ENCODE measurements at places on chromosomes 1 and 21.

DNA sequence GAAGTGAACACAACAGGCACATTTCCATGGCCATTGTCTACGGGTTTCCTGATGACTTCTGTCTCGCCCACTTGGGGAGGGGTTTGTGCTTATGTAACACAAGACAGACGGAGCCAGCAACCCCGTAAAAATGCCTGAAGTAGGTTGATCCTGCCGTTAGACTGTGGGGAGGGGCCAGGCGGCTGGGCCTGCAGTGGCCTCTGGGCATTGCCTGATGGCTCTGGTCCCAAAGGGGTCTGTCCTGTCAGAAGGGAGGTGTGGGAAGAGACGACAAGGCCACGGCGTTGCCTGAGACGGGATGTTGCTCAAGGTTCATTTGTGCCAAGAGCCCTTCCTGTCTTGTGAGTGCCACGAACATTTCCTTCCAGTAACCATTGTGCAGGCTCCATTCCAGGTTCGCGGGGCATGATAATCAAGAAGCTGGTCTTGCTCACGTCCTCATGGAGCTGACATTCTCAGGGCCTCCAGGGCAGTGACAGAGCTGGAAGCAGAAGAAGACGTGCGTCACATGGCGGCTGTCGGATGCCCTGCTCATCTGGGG is 44.7 kb downstream of the ABCG1 start:
- no peak for DNase-seq

DNA sequence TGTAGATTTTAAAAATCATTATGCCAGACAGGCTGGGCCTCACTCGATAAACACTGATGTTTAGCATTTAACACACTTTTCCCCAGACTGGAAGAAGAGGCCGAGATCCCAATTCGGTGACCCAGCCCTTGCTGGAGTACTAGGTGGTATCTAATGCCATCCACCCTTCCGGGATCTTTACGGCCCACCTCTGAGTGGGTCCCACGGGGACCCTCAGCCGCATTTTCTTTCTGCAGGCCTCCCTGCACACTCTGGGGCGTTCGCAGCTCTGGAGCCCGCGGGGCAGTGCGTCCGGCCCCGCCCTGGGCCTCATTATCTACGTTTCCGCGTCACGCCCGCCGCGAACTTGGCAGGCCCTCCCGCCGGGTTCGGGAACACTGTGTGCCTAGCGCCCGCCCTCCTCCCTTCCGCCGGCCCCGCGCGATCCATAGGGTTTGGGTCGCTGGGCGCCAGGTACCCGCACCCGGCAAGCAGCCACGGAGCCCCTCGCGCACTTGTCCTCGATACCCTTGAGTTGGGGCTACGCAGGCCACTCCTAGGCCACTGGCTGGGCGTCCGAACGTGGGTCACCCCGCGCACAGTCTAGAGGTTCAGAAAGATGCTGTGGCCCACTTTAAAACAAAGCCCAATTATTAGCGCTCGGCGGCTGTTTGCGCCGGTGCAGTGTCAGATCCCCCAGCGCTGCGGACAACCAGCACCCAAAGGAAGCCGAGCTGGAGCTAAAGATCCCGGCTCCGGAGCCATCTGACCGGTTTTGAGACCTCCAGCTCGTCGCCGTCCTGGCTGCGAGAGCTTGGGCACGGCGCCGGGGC is 950 bp upstream of the EVA1C start:
- DNase-seq = peak; percentile 54

DNA sequence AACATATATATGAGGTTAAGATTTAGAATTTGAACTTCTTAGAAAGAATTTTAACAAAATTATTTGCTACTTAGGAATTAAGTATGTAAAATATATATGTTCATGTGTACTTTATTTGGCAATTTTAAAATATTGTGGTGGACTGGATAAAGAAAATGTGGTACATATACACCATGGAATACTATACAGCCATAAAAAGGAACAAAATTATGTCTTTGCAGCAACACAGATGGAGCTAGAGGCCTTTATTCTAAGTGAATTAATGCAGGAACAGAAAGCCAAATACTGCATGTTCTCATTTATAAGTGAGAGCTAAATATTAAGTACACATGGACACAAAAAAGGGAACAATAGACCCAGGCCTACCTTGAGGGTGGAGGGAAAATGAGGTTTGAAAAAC is 72.2 kb upstream of the FMN2 start:
- no peak for DNase-seq

DNA sequence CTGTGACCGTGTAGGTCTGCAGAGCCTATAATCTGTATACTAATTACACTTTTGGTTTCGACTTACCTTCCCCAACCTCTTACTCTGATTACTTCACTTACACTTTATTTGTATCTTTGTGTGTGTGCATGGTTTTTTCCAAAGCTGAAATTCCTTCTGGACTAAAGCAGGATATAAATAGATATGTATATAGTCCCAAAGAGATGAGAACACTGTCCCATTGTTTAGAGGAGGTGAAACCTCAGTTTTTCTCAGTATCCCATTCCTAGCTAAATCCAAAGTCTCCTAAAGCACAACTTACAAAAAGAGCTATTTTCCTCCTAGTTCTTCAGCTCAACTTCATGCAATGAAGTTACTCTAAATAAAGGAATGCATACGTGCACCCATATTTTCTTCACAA is 442.2 kb downstream of the SMYD3 start:
- DNase-seq = no peak

- DNase-seq = no peak
Observed at GRCh38 chr1:55767171-55767570, 552.0 kb upstream of the USP24 start.

GRCh38 chr1:192633533-192634253 is 2.3 kb upstream of the RGS13 start:
- no peak for DNase-seq

DNA sequence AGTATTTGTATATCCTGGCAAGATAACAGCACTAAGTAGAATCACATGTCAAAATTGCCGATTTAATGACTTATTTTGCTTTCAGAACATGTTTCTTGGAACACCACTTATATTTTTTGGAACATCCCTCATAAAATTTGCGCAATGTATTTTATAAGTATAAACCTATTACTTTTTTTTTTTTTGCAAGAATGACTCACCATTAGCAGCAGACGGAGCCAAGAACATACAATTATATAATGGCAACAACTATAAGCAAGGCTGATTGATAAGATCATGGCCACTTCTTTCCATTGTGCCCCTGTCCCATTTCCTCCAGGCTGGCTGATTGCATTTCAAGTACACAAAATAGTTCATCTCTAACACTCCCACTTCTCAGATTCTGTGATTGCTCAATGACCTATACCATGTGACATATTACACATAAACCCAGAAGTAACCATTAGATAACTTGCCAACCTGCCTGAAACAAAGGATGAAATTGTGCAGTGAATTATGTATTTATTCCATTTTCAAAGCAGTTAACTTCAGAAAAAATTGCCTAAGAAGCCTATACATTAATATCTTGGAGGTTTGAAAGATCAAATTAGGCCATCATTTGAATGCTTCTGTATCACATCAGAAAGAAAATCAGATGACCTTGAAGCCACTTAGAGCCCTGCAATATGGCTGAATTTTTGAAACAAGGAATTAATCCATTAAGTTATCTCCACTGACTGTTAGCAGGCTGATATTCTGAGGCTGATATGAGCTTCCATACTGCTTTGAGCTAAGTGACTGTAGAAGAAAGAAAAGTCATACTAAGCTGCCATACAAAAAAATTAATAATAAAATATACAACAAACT is 77.8 kb upstream of the PRMT6 start:
- no peak for DNase-seq

DNA sequence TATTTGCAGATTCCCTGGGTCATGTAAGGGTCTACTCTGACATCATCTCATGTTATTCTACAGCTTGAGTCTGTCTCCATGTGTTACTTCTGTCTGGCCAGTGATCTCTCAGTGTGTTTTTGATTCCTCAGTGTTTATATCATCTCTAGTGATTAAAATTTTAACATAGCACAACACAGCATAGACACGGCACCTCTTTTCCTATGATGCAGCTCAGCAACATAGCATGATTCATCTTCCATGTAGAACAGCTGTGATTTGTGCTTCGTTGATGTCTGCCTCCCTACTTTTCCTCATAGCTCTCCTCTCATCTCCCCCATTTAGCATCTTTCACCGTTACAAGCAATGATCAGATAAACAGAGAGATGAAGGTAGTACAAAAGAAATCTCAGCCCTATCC is 163.9 kb upstream of the DPT start:
- DNase-seq = no peak

DNA sequence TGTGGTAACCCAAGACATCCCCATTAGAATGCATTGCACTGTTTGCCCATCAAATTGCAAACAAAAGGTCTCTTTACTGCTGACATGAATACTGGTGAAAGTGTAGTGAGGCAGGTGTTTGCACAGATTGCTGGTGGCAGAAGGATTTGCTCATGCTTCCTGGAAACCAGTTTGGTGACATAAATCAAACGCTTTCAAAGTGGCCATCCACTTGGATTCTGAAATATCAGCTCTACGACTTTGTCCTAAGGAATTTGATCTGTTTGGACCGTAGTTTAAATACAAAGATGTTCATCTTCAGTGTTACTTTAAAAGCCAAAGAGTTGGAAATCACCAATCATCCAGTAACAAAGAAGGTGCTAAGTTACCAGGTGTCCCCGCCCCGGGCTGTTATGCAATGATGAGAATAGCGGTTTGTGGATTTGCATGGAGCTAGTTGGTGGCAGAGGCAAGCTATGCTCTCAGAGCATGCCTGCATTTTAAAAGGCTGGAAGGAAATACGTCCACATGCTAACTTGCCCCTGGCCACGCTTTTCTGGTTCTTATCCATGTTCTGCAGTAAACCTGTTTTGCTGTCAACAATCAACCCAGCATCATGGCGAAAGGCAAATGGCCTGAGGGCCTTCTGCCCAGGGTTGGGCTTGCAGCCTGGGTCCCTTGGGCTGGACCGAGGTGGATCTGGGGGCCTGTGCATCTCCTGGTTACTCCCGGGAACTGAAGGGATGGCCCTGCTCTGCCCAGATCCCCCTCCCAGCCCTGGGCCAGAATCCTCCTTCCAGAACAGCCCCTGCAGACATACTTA is 49.2 kb downstream of the UMODL1 start:
- no peak for DNase-seq

GRCh38 chr1:4108758-4109627 is 208.9 kb upstream of the C1orf174 start:
- DNase-seq = no peak

DNA sequence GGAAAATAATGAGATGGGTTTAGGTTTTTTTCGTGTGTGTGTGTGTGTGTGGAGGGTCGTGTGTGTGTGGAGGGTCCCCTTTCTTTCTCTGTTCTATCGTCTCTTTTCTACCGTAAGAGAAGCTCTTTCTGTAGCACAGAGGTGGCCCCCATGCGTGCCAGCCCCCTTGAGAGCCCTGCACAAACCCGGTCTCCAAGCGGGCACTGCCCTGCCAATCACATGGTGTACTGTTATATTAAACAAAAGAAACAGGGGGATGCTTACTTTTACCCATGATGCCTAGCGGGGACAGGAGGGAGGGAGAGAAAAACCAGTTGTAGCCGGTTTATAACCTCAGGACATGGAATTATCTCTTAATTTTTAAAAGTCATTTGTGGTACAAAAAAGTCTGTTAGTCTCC is 41.0 kb downstream of the GATAD2B start:
- no peak for DNase-seq

GRCh38 chr1:107529511-107530149 is 388.8 kb downstream of the NTNG1 start:
- no peak for DNase-seq

- no peak for DNase-seq
Observed at GRCh38 chr1:28280977-28281381, 21.7 kb downstream of the SESN2 start.

GRCh38 chr1:89587729-89588161 is 45.2 kb upstream of the LRRC8C start:
- no peak for DNase-seq

- peak; percentile 4 for DNase-seq
Observed at GRCh38 chr21:32611471-32611997, 643 bp downstream of the CFAP298 start.

- no peak for DNase-seq
Observed at GRCh38 chr1:58434181-58434580, 112.3 kb downstream of the OMA1 start.

DNA sequence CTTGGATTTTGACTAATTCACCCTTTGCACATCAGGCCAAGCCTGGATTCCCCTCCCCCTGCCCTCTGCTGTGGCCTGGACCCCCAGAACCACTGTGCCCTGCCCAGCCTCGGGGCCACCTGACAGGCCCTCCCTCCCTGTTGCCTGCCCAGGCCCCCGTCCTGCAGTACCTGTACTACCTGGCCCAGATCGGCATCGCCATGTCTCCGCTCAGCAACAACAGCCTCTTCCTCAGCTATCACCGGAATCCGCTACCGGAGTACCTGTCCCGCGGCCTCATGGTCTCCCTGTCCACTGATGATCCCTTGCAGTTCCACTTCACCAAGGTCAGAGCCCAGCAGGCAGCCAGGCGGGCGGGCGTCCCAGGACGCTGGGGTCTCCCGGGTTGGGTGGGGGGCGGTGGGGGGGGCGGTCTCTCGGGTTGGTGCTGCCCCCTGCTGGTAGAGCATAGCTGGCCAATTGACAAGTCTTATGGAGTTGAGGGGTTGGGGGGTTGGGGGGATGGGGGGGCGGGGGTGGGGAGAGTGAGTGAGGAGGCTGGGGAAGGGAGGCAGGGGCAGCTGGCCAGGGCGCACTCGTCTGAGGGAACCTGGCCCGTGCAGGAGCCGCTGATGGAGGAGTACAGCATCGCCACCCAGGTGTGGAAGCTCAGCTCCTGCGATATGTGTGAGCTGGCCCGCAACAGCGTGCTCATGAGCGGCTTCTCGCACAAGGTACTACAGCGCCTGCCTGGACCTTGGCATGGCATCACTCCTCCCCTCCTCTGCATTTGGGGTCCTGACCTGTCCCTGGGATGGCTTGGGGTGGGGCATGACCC is 10.7 kb downstream of the AMPD2 start:
- no peak for DNase-seq

DNA sequence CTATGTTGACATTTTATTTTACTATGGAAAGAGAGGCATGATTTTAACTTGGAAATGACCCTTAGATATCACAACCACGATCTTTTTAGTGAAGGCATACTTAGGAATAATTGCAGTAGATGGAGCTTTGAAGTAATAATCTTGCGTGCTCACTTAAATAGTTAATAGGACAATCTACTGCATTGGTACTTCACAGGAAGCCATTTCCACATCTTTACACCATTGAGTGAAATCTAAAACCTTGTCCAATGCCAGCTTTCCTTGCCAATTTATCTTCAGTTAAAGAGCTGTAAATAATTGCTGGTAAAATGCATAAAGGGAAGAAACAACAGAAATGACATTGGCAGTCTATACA is 586.3 kb downstream of the ADGRL2 start:
- DNase-seq = no peak

DNA sequence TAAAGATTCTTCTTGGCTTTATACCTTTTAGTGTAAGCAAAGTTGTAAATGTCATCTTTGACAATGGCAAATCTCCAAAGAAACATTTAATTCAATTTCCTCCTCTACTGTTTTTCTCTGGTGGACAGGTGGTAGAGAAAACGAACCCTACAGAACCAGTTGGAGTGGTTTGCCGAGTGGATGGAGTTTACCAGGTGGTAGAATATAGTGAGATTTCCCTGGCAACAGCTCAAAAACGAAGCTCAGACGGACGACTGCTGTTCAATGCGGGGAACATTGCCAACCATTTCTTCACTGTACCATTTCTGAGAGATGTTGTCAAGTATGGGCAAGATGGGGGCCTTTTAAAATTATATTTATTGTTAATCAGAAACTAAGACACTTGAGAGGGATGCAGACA is 25.8 kb downstream of the UAP1 start:
- no peak for DNase-seq

GRCh38 chr1:37629008-37629407 is 5.7 kb downstream of the RSPO1 start:
- DNase-seq = no peak

- no peak for DNase-seq
Observed at GRCh38 chr1:243465081-243465480, 209.2 kb downstream of the SDCCAG8 start.
